CD4-positive, alpha-beta T cell treated with Interleukin-21 for 1 hour (primary cell): ENCODE measurements at places on chromosomes 5 and 9.

- DNase-seq = no peak
Measured at GRCh38 chr5:107146901-107147300, 523.8 kb downstream of the EFNA5 start.

GRCh38 chr5:175542232-175542965 lies 64.0 kb downstream of the SFXN1 start:
- no peak for DNase-seq

DNA sequence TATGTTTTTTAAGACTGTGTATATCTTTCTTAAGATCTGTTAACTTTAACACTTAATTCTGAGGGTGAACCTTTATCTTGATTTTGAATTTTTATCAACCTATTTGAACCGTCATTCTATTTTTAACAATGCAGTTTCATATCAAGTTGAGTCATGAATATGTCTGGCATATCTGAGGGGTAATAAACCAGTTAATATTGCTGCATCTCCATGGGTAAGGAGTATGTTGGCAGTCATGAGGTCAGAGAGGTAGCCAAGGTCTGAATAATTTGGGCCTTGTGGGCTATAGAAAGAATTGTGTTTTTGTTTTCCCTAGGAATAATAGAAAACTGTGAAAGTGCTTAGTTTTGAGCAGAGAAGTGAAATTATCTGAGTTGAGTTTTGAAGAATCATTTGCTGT lies 419.0 kb downstream of the PLK2 start:
- DNase-seq = no peak

GRCh38 chr5:6202968-6203365 lies 175.4 kb downstream of the MED10 start:
- DNase-seq = no peak

- no peak for DNase-seq
Measured at GRCh38 chr5:61228691-61229280, 66.5 kb upstream of the SMIM15 start.

DNA sequence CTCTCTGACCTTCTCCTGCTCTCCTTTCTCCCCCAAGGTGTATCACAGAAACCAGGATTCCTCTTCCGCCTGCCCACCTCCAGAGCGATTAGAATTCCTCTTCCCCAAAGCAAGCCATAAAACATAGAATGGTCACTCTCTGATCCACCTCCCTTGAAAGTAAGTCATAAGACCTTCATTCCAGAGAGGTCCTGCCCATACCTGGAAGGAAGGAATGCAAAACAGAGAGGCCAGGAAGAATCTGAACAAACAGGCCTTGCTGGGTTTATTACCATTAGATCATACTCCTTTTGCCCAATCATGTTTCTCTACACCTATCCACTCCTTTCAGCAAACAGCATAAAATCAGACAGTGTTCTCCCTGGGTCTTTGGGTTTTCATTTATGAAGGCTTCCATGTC lies 21.0 kb downstream of the CDKL3 start:
- DNase-seq = no peak
